ENCODE measurements at places on chromosomes 5 and 9.

DNA sequence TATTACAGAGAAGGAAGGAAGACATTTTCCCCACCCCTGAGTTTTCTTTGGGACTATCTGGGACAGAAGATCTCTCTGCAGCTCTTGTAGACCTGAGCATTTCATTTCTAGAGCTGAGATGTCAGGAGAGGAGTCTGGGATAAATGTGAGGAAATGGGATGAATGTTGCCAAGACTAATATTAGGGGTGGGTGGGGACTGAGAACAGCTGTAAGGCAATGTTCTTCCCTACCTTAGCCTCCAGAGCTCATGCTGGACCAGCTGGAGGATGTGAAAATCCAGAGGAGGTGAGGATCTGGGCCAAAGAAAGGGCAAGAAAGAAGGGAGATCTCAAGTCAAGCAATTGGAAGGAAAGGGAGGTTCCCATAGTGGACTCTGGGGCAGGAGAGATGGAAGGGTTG is 23.1 kb upstream of the FOXD1 start:
- no peak for DNase-seq

- no peak for DNase-seq
Observed at GRCh38 chr9:15426019-15426418, 3.3 kb downstream of the SNAPC3 start.

DNA sequence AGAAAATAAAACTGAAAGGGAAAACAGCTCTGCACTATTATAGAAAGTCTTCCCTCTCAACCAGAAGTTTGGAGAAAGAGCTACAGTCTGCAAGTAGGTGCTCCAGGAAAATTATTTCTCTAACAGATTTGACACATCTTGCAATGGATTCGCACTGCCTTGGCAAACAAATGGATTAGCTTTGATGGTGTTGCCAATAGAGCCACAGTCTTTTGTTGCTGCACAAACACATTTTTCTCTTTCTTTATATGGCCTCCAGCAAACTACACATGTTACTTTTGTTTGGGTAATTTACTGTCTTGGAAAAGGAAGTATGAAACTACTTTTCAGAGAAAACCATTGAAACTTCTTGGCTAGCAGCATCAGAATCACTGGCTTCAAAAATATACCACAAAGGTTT is 523.1 kb downstream of the EFNA5 start:
- DNase-seq, result no peak

GRCh38 chr9:128553728-128554127 is 1.3 kb downstream of the SPTAN1 start:
- DNase-seq, result no peak

DNA sequence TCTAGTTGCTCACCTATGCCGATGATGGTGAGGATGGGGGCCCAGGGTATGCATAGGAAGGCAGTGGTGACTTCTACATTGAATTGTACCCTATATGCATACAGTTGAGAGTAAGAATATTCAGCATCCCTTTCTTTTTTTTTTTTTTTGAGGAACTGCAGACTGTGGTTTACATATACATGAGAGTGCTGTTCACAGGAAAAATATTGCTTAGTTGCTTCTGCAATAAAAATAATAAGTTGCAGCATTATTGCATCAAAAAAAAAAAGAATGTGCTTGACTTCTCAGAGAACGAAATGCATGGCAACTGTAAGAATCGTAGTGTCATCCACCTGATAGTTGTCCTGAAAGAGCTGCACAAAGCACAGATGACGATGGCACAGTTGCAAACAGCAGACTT is 52.8 kb downstream of the PTCD2 start:
- no peak for DNase-seq

- DNase-seq, result no peak
Observed at GRCh38 chr9:116482740-116483139, 204.4 kb upstream of the TRIM32 start.

GRCh38 chr5:180803181-180804128 is 849 bp upstream of the MGAT1 start:
- DNase-seq, result no peak

Measured in 8988T (cell line).